ENCODE measurements at places on chromosomes 7 and 10.

GRCh38 chr10:60316029-60316428, 73.6 kb downstream of the ANK3 start:
- DNase-seq, result no peak

DNA sequence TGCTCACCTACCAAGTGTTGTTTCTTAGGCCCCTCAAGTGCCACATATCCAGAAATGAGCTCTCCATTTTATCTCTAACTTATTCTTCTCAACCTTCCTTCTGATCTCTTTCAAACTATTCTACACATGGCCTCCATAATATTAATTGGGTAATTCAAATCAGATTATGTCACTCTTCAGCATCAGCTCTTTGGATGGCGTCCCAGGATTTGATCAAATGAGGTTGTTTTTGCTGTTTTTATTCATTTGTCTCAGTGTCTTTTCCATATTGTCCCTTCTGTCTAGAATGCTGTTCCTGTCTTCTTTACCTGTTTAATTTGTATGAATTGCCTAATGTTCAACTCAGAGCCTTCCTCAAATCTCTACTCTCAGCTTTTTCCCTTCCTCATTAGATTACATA, 234.6 kb upstream of the CXCL12 start:
- no peak for DNase-seq

DNA sequence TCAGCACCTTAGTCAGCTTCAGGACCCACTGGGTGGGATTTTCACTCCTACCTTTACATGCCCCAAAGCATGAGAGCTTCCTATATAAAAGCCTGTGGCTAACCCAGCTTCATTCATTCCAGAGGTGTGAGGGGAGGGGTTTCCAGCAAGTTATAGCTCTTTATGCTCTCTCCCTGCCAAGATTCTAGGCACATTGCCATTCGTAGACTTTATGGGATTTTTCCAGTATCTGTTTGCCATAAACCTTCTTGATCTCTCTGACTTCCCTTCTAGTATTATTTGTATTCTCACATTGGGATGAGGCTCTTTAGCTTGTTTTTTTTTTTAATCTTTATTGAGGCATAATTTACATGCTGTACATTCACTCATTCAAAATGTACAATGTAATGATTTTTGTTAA, 67.5 kb downstream of the POU6F2 start:
- no peak for DNase-seq

DNA sequence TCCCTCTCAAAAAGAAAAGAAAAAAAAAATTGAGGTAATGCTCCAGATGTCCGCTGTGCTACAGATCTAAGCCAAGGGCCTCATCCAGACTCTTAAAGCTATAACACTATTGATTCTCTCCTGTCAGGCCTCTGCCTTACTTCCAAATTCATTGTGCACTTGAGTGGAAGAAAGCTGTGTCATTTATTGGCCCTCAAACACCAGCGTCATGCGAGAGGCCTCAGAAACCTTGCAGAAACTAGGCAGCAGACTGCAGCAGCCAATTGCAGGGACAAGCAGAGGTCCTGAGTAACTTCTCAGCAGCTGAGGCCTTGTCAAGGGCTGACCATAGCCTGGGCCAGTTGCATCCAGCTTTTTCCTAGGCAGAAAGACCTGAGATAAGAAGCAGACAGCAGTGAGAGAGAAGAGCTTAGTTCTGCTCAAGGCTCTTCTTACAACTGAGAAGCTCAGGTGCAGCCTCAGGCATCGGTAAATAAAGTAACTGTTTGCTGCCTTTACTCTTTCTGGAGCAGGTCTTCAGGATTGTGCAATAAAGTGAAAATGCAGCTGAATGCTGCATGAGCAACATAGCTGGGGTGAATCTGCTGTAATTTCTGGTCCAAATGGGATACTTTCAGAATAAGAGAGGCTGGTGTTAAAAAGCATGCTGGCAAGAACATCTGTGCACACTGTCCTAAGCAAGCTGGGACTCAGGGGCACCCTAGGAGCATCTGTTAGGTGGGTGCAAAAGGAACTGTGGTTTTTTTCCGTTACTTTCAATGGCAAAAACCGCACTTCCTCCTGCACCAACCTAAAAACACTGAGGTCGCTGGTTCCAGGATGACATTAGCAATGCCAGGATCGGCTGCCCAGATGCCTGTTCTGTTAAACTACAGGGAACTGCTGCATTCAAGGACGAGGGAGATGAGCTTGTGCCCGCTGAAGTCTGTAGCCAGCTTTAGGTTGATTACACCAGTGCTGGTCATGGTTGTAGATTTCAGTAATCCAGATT, 181.8 kb upstream of the PFKP start:
- DNase-seq, result no peak

DNA sequence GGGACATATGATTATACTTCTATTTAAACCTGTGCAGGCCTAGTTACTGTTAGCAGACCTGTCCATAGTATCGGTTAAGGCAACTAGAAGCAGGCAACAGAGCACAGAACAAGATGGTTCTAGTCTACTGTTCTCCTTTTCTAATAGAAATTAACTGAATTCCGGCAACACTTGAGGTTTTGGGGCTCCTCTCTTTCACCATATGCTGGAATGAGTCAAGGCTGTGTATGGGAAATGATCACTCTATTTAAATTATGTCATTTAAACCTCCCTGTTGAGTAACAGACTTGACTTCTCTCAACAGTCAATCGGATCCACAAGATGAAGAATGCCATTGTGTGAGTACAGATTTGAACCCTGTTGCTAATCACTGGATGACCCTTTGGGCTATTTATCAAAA, 6.2 kb upstream of the OTUD1 start:
- DNase-seq, result no peak

- no peak for DNase-seq
These were observed 43.1 kb downstream of the SYPL1 start for GRCh38 chr7:106068986-106069385.

DNA sequence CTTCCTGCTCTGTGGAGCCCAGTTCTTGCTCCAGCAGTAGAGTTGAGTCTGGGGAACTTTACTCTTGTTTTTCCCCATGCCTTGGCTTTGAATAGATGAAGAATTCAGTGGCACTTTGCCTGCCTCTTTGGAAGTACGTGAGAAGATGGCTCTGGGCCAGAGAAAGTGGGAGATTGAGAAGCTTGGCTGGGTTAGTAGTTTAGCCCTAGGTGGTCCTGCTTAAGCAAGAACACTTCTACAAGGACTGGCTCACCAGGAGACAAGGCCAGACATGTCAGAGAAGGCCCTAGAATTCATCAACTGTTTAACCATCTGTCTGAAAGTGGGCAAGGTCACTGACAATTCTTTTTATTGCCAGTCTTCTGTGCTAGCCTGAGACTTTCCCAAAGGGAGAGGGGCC, 410.3 kb downstream of the TYW1 start:
- no peak for DNase-seq

DNA sequence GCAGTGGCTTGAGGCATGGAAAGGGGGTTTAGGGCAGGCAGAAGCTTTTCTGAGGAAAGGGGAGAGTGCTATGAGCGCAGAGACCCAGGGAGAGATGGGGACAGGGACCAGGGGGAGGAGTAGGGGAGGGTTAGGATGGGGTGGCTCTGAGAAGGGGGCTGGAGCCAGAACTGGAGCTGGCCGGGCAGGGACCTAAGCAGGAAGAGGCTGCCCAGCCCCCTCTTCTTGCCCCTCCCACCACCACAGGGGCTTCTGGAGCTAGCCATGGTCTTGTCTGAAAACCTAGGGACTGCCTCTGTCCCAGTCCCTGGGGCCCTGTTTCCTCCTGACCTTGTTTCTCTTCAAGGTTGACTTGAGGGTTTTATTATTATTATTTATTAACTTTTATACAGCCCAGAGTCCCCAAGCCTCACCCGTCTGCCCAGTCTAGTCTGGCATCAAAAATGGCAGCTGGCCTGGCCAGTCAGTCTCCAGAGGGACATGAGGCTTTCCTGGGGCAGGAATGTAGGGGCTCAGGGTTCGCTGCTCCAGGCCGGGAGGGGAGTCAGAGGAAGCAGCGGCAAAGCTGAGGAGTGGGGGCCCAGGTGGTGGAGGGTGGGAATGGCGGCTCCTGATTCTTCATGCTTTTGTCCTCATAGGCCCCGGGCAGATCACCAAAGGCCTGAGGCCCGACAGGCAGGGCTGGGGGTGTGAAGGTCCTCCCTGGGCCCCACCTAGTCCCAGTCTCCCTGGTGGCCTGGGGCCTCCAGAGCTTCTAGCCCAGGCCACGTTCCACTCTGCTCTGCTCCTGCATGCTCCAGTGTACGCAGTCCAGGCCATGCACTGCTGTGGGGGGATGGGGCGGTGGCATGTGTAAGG, 5.7 kb downstream of the TRIM8 start:
- no peak for DNase-seq

DNA sequence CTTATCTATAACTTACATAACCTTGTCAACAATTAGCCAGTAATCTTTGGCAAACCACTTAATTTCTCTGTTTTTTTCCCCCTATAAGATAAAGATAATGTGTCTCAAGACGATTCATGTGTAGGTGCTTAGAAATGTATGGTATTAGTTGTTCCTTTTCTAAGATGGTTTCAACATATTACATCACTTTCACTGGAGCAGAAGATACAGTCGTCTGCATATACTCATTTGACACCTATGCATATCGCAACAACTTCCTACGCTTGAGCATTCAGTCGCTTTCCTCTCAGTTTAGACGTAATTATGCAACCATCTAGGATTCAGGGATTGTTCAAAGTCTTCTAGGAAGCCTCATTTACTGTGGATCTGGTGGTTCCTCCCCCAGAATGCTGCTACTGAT, 396.7 kb downstream of the PHTF2 start:
- no peak for DNase-seq

Data from stimulated activated naive CD8-positive, alpha-beta T cell treated with anti-CD3 and anti-CD28 coated beads, Interleukin-15, Interleukin-2, amounts not matched to agents 100 U/mL and 50 U/mL, for 24 hours (primary cell).